Thyroid gland (tissue), 4 donors: ENCODE measurements at places on chromosomes 13 and 19.
A peak's percentile ranks its signal among the peaks of the same experiment; 100 is the strongest.

DNA sequence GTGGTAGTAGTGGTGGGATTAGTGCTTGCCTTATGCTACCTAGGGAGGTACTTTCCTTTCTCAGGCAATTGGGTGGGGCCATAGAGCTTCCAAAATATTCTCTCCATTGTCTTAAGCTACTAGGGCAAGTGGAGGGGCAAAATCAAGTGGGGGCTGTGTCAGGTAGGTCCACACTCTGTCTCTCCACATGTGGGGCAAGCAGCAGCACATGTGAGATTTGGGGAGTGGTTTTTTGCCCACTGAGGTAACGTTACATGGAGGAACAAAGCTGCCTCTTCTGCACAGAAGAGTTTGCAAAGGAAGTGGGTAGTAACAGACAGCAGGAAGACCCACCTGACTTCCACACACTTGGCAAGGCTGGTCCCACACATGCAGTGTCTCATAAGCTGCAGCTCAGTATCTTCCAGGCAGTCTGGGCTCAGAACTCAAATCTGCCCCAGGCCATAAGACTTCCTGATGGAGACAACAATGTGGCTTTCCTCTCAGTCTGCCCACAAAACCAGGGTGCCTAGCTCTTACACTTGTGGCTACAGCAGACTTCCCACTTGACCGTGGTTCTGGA lies 1581.5 kb upstream of the PCDH20 start:
- no peak for DNase-seq

- no peak for DNase-seq
These were observed 169.0 kb downstream of the TBC1D4 start for GRCh38 chr13:75312884-75313520.

DNA sequence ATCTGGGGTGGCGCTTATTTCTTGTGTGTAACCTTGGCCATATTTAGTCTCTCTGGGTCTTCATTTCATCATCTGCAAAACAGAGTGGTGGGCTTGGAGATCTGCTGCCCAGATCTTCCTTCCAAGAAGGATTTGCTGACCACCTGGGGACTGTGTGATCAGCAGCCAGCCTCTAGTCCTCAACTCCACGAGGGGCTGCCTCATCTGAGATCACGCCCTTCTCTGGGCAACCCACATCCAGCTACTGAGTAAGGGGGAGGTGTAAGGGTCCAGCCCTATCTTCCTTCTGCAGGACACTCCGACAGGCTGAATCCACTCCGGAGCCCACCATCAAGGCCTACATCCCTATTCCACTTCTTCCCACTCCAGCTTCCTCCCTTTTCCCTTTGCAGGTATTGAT lies 57.9 kb downstream of the CHST8 start:
- no peak for DNase-seq

- DNase-seq: no peak
These were observed 14.2 kb downstream of the WBP4 start for GRCh38 chr13:41075485-41075884.

DNA sequence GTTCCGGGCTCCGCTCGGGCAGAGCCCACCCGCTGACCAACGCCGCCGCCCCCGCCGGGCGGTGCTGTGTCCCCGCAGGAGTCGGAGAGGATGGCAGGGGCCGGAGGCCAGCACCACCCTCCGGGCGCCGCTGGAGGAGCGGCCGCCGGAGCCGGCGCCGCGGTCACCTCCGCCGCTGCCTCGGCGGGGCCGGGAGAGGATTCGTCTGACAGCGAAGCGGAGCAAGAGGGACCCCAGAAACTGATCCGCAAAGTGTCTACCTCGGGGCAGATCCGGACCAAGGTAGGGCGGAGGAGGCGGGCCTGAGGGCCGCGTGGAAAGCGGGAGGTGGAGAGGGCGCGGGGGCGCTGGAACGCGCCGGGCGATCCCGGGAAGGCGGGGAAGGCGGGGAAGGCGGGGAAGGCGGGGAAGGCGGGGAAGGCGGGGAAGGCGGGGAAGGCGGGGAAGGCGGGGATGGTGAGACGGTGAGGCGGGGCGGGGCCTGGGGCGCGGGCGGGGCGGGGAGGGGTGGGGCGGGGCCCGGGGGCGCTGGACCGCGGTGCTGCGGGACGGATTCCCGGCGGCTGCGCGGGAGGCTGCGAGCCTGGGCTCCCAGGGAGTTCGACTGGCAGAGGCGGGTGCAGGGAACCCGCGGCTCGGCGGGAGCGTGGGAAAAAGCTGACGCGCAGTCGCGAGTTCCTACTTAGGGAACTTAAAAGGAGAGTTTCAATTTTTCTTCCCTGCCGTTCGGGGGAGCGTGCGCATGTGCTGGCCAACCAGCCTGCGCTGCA lies 421 bp downstream of the DGKH start:
- DNase-seq: peak; percentile 78

- peak; percentile 29 for DNase-seq
These were observed 54.5 kb downstream of the TSSK6 start for GRCh38 chr19:19460761-19461265.

DNA sequence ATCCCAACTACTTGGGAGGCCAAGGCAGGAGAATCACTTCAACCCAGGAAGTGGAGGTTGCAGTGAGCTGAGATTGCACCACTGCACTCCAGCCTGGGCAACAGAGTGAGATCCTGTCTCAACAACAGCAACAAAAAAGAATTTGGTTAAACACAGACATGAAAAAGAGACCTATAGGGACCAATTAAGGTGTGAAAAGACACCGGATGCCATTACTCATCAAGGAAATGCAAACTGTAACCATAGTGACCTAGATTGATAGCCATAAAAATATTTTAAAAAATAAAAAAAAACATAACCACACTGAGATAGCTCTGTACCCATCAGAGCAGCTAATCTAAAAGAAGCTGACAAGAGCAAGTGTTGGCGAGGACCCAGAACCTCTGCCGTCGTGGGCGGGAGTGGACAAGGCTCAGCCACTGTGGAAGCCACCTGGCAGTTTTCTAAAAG lies 37.1 kb upstream of the ISYNA1 start:
- no peak for DNase-seq

- peak; percentile 23 for DNase-seq
These were observed 20.9 kb downstream of the CAPS start for GRCh38 chr19:5934774-5935472.

- peak; percentile 9 for DNase-seq
These were observed 65.1 kb downstream of the KCNRG start for GRCh38 chr13:50080203-50080910.

DNA sequence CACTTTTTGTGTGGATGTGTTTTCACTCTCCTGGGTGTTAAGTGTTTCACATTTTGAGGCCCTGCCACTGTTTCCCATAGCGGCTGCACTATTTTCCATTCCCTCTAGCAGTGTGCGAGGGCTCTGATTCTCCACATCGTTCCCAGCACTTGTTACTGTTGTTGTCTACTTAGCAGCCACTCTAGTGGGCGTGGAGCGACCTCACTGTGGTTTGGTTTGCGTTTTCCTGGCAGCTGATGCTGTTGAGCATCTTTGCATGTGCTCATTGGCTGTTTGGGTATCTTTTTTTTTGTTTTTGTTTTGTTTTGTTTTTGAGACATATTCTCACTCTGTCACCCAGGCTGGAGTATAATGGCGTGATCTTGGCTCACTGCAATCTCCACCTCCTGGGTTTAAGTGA lies 14.4 kb downstream of the NAXD start:
- no peak for DNase-seq

DNA sequence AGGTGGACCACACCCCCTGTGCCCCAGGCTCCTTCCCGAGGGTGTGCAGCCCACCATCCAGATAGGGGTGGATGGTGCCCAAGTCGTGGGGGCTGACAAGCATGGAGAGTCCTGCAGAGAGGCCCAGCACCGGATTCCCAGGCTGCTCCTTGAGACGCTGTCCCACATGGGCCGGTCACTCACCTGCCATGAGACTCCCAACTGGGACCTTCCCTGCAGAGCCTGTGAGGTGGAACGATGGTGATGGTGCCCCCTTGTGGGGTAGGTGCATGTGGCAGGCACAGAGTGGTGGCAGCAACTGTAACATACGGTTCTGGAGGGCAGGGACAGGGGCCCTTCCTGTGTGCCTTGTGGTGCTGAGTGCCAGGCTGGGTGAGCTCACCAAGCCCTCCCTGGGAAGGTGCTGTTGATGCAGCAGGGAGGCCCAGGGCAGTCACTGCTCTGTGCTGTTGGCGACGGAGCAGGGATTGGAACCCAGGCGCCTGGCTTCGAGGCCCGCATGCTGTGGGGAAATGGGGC lies 33.1 kb downstream of the PPP1R37 start:
- DNase-seq: peak; percentile 63

GRCh38 chr19:10074153-10074552 lies 12.0 kb upstream of the SHFL start:
- no peak for DNase-seq

DNA sequence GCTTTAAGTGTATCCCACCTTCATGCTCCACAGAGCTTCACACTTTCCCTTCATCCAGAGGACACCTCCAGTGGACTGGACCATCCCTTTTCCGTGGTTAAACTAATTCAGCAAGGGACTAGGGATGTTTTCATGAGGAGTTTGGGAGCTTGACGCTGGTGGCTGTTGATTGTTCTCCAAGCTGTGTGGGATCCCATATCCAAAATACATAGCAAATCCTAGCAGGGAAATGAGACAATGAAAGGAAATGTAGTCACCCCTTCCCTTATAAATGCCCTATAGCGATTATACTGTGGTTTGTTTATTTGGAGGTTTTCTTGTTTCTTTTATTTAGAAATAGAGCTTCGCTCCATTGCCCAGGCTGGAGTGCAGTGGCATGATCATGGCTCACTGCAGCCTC lies 31.6 kb upstream of the DPRX start:
- DNase-seq: no peak
